ENCODE measurements at places on chromosomes 1 and 21.

DNA sequence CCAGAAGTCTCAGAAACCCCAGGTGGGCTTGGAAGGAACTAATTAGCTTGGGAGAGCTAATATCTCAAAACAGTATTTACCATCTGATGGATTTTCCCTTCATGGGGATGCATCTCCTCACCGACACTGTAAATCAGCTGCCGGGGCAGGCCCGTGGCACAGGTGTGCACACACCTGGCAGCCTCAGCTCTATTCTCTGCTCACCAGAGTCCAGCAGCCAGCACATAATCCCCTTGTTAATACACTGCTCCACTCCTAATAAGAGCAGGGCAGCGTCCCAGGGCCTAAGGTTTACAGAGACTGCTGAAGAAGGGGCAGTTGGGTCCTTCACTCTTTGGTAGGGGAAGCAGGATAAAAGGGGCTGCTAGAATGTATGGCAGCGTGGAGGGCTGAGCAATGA is 200.0 kb downstream of the TOMM20 start:
- DNase-seq, result no peak

GRCh38 chr1:67188137-67188536 is 21.9 kb downstream of the IL23R start:
- no peak for DNase-seq

- DNase-seq, result no peak
These were observed 738 bp downstream of the CAMK1G start for GRCh38 chr1:209584231-209584672.

DNA sequence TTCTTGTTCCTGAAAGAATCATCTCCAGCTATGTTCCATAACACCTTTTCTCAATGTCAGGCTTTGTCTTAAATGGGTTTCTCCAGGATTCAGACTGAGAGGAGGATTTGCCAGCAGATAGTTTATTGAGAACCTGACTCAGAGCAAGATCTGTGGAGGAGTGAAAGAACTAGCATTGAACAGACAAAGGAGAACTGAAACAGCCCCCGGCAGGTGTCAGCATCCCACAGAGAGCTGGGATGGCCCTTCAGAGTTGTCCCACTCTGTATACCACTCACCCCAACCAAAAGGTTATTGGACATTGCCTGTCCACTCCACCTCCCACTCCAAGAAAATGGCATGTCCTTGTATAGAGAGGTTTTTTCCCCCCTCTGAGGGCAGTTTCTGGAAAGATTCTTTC is 270.7 kb downstream of the PAPPA2 start:
- no peak for DNase-seq

DNA sequence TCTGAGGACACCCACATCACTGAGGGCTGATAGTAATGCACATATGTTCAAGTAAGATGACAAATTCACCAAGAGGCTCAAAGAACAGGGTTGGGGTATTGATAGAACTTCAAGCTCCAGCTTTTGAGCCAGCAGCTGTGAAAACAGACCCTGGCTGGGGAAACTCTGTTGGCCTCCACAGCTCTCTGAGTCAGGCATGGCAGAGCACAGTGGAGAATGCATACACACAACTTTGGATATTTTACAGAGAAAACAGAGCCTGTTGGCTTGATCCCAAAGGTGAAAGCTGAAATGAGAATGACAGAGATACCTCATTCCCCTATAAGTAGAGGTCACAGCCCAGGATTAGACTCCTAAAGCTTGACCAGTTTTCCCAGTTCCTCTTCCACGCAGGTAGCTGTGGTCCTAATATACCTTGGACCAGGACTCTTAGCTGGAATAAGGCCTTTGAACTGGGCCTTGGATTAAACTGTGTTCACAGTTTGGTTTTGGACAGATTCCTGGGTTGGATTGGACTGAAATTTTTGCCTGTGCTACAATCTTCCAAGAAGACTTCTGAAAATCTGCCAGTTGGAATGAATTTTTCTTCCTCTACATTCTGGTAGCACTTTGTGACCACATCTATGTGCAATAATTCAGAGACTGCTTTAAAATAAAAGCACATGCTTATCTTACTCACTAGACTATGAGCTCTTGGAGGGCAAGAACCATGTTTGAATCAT is 101.6 kb upstream of the HMGB4 start:
- no peak for DNase-seq

DNA sequence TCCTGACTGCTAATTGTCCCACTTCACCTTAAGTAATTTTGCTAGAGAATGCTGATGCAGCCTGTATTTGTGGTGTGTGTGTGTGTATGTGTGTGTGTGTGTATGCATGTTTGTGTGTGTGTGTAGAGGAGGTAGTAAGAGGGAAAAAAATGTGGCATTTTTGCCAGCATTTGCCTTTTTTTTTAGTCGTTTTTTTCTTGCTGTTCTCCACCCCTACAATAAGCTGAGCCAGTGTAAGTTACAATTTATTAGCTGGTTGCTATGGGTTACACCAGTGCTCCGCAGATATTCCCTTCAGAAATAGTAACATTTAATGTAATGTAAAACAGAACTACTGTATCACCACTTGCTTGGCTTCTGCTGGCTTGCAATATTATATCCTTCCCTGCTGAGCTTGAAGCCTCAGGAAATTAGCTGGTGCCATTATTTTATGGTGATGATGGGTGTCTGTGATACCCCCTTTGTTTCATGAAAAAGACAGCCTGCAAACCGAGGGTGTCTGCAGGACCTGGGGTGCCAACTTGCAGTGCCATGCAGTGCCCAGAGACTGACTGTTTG is 23.4 kb upstream of the IGSF3 start:
- no peak for DNase-seq

DNA sequence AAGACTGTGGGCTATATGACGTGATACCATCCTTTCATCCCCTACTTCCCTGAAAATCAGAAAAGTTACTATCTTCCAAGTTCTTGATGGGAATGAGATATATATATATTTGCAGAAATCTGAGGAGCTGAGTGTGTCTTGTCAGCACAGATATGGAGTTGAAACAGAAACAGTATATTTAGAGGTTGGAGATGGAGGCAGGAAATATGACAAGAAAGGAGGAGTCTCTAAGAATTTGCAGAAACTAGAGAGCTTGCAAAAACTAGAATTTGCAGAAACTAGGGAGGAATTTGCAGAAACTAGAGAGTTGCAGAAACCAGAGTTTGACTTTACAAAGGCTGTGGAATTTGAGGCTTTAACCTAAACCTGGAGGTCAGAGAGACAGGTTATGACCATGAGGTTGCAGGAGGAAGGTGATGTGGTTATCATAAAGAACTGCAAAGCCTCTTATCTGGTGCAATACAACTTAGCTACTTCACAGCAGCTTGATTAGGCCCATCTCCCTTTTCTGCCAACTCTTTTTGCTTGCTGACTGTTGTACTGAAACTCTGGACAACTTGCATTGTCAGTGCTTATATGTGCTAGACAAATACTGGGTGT is 22.3 kb downstream of the XCL2 start:
- no peak for DNase-seq
